ENCODE measurements at places on chromosomes 12 and 14.

DNA sequence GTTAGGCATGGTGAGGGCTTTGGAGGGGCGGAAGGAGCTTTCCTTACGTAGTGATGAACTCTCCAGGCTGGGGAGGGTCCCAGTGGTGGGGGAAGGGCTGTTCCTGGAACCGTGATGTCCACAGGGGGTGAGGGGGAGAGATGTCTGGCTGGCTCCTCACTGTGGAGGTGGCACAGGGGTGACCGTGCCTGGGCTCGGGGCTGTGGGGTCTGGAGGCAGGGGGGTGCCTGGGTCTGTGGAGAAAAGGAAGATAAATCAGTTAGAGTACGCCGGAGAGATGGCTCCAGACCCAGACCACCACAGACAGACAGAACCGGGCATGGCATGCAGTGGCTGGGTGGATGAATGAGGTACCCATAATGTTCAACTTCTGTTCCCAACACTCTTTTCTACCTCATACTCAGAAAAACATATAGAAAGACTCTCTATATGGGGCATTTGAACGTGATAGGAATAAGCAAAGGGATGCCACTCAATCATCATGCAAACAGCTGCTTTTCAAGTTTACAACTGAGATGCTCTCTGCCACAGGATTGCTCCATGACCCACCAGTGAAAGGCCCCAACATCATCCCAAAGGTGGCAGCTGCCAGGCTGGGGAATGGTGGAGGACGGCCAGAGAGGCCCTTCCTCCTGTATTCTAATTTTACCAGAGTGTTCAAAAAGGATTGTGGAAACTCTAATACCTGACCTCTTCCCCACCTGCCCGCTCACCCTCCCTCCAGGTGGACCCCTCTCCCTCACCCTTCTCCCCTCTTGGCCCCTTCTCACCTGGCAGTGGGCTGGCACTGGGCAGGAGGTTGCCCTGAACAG, 5.6 kb downstream of the MYL6 start:
- no peak for DNase-seq

GRCh38 chr14:87866116-87866515, 126.9 kb downstream of the GALC start:
- no peak for DNase-seq

GRCh38 chr14:70642303-70643235, 853 bp downstream of the TTC9 start:
- no peak for DNase-seq

DNA sequence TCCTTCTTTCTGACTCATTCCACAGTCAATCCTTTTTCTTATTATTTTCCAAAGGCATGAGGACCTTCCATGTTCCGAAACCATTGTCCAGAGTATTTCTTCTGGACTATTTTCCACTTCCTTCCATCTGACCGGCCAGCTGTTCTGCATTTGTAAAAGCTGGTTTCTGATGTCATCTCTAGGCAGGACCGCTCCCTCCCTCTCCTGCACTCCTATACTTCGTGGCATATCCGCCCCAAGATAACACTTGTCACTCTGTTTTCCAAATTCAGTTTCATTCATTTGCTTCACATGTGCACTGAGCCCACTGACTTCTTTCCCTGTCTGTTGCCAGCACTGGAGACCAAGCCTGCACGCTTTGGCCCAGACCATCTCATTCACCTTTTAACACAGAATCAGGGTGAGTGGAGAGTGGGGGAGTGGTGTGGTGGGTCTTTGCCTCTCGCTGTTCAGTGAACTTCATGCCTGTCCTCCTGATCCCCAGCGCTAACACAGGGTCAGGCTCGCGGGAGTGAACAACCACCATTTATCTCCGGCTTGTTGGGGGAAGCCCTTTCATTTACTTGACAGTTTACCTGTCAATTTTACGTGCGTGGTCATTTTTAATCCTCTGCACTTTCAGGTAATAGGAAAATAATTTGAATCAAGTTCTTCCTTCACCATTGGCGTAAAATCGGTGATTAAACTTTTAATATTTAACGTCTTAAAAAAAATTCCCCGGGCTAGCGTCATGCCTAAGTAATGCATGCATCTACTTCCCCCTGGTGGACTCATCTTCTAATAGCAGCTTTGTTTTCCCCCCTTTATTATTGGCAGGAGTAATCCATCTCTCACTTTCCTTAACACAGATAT, 52.5 kb downstream of the C12orf75 start:
- DNase-seq, result peak; percentile 75

- DNase-seq, result no peak
These were observed 75.7 kb downstream of the LRRK2 start for GRCh38 chr12:40300490-40300889.

GRCh38 chr12:3206536-3207072, 129.4 kb downstream of the TSPAN9 start:
- no peak for DNase-seq

GRCh38 chr12:42315108-42315507, 10.8 kb downstream of the ZCRB1 start:
- no peak for DNase-seq

DNA sequence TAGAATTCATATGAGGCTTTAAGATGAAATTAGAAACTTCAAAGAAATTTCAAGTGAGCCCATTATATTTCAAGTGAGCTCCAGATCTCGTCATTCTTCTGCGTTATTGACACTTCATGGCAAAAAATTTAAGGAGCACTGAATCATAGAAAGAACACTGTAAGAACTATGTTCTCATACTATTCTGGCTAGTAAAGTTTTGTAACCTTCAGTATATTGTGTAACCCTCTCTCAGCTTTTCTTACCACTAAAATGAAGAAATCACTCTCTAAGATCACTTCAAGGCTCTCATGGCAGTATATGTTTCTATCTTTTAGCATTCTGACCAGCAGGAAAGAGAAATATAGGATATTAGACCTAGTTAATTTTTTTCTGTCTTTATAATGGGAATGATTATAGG, 6.3 kb downstream of the GPHN start:
- no peak for DNase-seq

GRCh38 chr14:70422538-70422937, 5.6 kb upstream of the SYNJ2BP start:
- no peak for DNase-seq

- peak; percentile 59 for DNase-seq
These were observed 1.3 kb upstream of the GAS2L3 start for GRCh38 chr12:100572184-100572583.

GRCh38 chr14:81594012-81594411, 60.4 kb upstream of the SEL1L start:
- peak; percentile 7 for DNase-seq

- no peak for DNase-seq
These were observed 6.6 kb downstream of the TXNDC16 start for GRCh38 chr14:52545584-52546317.

DNA sequence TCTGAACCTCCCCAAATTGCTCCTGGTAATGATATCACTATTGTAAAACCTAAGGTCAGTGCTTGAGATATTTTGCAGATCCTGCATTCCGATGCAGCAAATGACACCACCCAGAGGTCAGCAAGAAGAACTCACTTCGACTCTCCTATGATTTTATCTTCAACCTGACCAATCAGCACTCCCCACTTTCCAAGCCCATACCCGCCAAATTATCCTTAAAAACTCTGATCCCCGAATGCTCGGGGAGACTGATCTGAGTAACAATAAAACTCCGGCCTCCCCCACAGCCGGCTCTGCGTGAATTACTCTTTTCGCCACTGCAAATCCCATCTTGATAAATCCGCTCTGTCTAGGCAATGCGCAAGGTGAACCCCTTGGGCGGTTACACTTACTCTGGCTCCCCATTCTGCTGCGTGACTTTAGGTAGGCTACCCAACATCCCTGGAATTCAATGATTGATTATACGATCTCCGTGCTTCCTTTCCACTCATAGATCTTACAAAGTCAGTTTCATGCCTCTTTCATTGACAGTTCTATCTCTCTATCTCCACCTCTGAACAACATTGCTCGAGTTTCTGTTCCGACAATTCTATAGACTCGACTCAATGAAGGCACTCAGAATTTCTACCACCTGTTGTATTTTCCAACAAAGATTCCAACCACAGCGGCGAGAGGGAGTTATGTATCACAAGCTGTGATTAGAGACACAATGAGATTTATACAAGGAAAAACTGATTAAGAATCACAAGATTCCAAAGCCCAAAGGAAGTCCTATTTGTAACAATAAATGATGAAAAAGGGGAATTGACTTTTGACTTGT, 939 bp downstream of the NPC2 start:
- DNase-seq, result peak; percentile 64

- no peak for DNase-seq
These were observed 169.5 kb downstream of the FBXL14 start for GRCh38 chr12:1424674-1425395.

DNA sequence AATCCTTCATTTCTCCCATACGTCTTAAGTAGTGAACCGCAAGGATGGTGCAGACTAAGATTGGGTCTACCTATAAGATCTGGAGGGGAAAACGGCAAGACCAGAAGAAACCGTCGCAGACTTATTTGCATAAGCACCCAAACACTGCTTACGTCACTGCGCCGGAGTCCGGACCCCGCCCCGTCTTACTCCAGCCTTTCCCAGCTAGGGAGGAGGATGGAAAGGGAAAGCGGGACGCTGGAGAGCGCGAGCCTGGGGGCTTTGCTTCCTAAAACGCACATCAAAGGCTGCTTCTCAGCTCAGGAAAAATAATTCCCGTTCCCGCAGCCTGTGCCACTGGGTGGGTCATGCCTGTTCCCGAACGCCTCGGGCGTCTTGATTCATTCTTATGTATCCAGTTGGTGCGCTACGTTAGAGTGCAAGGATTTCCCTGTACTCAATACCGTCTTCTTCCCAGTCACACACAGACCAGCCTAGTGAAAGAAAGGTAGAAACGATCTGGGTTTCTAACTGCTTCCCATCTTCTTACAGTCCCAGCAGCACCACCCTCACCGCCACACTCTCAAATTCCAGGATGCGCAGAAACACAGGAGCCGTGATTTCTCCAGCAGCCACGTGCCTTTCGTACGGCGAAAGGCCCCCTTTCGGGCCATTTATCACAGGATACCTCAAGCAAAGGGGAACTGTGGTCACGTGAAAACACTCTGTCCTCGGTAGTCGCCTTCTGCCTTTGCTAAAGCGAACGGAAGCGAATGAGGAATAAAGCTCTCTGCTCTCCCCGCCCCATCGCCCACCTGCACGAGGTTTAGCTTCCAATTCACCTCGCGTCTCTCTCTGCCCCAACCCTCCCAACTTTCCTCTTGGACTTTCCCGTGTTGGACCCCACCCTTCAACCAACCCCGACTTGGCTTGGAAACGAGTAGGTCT, 1.1 kb downstream of the SLC6A15 start:
- DNase-seq, result peak; percentile 92

- no peak for DNase-seq
These were observed 398.9 kb upstream of the MIS18BP1 start for GRCh38 chr14:45651890-45652289.

GRCh38 chr12:105523164-105524057, 192.9 kb downstream of the C12orf75 start:
- DNase-seq, result no peak

- DNase-seq, result no peak
These were observed 714.6 kb downstream of the GALC start for GRCh38 chr14:87278415-87278814.

DNA sequence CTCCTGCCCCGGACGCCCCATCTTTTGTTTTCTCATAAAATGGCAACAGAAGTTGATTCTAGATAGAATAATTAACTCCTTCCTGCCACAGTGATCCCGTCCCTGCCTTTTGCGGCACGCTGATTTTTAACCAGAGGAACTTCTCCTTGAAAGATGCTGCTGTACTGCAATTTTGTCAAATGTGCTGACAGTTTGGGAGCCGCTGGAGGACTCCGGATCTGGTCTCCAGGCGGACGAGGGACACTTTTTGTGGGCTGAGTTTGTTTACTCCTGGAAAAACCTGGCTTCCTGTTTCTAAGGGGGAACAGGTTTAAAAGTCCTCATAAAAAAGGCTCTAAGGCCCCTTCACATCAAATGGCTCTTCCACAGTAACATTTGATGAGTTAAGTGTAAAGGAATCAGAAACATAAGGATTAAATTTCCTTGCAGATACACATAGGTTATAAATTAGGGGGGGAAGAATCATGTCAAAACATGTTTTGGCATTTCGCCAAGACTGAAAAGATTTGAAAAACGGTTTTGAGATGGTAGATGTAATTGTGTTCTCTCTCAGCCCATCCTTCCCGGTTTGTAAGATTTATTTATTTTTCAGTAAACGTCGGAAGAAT, 15.5 kb downstream of the FZD10 start:
- DNase-seq, result no peak

- DNase-seq, result no peak
These were observed 17.1 kb downstream of the PLD4 start for GRCh38 chr14:104941508-104942365.

- peak; percentile 72 for DNase-seq
These were observed 1392.4 kb upstream of the TMEM132C start for GRCh38 chr12:126874427-126875026.

DNA sequence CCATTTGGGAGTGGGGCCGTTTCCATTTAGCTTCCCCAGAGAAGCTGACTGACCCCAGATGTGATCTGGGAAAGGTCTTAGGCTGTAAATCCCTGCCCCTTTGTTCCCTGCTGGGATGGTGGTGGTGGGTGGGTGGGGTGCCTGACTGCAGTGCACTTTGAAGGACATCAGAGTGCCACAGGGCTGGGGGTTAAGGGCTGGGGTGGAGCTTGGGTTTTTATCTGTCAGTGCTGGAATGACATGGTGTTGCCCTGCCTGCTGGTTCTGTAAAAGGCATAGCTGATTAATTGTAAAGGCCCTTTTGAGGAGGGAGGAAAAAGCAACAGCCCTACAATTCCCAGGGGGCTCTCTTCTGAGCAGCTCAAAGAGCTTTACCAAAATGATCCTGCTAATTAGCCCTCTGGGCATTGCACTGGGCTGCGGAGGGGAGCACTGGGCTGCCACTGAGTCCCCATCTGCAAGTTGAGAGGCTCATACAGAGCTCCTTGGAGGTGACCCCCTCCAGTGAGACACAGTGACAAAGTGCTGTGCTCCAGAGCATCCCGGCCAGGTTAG, 21.1 kb downstream of the PLEKHG3 start:
- DNase-seq, result no peak

DNA sequence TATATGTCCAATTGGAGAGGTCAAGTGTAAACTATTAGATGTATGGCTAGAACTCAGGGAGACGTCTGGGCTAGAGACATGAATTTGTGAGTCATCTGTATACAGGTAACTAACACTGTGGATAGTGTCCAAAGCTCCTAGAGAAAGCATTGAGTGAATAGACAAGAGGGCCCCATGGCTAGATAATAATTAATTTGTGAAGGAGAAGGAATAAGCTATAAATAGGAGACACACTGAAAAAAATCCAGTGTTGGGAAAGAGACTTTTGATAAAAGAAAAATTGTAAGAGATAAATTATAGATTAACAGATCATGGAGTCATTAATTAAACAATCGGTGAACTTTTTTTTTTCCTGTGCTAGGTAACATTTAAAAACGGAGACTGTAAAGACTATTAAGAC, 326.6 kb upstream of the PRICKLE1 start:
- DNase-seq, result no peak

- DNase-seq, result no peak
These were observed 903.2 kb downstream of the AACS start for GRCh38 chr12:125968413-125968812.

GRCh38 chr12:69284131-69284530, 44.8 kb downstream of the CPSF6 start:
- DNase-seq, result peak; percentile 64
